ENCODE measurements at places on chromosomes 4 and X.

- no peak for DNase-seq
Observed at GRCh38 chrX:9349572-9350494, 115.0 kb upstream of the TBL1X start.

- DNase-seq: peak; percentile 37
Observed at GRCh38 chr4:142265536-142265935, 580.6 kb downstream of the INPP4B start.

GRCh38 chr4:99047710-99048109, 40.9 kb downstream of the ADH5 start:
- no peak for DNase-seq

DNA sequence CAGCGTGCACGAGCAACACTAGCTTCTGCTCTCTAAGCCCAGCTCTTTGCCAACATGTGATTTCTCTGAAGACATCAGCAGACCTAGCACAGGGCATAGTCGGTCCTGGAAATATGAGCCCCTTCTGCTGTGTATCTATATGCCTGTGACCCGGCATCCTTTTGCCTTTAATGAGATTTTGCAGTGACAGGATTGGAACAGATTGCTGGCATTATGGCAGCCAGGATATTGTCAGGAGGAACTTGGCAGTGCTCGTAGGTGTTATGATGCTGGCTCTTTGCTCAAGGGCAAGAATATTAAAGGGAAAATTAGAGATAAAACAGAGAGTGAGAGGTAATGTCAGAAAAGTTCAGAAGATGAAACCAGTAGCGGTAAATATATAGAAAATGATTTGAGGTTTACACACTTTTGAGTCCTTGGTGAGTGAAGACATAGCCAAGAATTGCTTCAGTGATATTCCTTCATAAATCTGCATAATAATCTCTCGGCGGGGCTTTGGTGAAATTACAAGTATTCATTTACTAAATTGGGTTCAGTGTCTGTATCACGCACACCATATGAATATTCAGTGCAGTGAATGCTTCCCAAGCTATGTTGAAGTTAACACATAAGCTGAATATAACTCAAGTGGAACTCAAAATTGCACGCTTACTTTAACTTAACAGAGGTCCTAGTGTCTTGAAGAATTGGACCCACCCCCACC, 502.1 kb upstream of the NR3C2 start:
- DNase-seq: no peak

DNA sequence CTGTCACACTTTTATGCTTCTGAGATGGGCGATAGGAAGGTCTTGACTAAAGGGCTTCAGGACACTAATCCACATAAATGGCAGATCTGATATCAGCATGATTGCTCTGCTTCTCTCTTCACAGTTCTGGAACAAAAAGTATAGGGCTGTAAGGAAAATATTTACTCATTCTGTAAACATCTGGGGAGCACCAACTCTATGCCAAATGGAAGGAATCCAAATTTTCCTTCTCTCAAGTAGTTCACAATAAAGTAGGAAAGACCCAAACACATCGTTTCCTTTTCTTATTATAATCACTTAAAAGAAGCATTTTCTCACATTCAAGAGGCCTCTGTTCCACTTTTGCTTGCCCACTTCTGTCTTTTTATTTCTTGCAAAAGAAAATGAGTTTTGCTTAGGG, 45.9 kb upstream of the F9 start:
- DNase-seq: no peak

- no peak for DNase-seq
Observed at GRCh38 chr4:40587826-40588225, 41.8 kb downstream of the RBM47 start.

DNA sequence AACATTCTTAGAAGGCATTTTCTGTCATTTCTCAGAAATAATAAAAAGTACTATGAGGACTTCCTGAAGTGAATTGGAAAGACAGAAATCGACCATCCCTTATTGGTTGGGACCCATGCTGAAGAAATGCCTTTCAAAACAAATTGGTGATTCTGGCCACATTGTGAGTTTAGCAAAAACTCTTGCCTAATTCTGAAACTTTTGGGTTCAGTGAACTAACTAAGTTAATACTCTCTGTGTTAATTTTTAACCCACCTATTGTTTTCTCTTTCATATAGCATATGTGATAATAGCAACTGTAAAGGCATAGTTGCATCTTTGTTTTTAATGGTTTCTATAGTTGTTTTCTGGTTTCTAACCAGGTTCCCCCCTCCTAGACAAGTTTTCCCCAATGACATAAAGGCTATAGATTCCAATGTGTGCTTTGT, 129.3 kb upstream of the FAT1 start:
- DNase-seq: no peak

DNA sequence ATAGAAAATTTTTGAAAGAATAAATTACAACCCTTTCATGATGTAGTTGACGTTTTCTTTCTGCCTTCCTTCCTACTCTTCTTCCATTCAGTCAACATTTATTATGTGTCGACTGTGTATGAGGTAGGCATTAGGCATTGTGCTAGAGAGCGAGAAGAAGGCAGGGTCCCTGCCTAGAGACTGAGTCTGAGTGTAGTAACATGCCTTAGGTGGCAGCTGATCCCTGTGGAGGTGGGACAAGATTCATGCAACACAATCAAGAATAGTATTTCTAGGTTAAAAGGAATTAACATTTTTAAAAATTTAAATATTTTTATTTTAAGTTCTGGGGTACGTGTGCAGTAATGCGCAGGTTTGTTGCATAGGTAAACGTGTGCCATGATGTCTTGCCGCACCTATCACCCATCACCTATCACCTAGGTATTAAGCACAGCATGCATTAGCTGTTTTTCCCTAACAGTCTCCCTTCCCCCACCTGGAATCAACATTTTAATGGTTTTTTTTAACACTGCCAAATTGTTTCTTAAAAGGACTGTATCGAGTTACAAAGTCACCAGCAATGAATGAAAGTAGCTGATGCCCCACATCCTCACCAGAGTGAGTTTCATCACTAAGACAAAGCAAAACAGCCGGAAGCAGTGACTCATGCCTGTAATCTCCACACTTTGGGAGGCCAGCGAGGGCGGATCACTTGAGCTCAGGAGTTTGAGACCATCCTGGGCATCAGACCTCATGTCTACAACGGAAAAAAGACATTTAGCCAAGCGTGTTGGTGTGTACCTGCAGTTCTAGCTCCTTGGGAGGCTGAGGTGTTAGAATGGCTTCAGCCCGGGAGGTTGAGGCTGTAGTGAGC, 84.0 kb downstream of the WWC2 start:
- DNase-seq: peak; percentile 14

DNA sequence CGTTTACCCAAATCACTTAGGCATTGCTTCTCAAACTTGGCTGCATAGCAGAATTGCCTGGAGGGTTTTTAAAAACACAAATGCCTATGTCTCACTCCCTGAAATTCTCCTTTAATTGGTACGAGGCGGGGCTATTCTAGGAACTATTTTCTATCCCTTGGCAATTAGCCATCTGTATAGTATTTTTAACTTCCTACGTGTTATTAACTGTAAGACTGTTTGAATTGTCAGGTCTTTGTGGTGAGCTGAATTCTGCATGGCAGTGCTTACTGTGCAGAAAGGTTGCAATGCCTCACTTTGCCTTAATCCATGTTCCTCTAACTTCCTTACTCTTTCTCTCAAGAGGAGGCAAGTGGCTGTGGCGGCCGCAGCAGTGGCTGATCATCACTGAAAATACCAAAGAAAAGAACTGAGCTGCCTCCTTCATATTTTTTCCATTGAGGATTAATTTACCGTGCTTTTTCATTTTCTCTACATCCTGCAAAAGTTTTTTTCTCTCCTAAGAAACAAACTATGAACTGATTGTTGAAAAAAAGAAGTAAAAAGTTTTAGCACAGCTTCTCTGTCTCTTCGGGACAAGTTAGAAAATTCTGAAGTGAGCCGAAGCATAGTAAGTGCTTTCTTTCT, at the start of gene SHROOM3:
Gene SHROOM3, plus strand, starts transcription at position 329 of the 627 bp plus-strand sequence. CDS start 824 bp downstream, outside the sequence.
- DNase-seq: no peak

GRCh38 chr4:80336582-80336981, 1.1 kb downstream of the CFAP299 start:
- no peak for DNase-seq

- DNase-seq: no peak
Observed at GRCh38 chrX:143669395-143669794, 33.5 kb upstream of the SLITRK4 start.

DNA sequence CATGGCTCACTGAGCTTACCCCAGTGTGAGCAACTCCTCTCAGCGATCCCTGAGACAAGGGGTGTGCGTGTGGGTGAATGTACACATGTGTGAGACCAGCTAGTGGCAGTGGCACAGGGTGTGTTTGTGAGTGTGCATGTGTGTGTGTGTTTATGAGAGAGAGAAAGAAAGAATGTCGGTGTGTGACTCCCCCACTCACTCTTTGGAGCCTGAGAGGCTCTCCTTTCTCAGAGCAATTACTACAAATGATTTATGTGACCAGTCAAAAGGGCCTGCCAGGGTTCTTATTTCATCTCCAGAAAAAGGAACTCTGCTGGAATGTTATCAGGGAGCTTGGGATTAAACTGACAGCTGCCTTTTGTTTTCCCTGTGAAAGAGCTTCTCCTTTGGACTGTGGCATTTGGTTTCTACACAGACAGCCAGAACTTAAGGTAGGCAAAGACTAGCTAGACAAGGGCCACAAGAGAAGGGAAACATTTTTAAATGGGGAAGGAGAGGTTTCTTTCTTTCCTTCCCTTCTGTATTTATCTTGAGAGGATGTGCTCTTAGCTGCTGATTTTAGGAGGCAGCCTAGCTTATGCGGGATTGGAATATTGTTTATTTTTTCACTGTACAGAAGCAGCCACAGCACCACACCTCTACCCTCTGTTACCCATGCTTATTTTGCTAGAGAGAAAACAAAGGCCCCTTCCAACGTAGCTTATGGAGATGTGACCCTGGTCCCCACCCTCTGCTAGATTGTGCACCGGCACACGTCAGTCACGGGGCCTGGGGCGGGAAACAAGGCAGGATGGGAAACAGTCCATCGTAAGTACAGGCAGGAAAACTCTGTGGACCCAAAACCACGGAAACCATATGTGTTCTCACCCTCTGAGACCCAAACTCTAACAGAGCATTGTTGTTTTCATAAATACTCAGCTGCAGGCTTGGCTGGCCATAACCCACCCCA, 143.5 kb downstream of the MGST2 start:
- no peak for DNase-seq
